ENCODE measurements at places on chromosomes 7 and 10. TPM values are rescaled to one million over a fixed set of nuclear protein-coding genes. Genes with fewer than 3 reads are reported as not detected.

STYXL1 gene
- total RNA-seq = 31.1 TPM

SEPTIN7 gene
- 299 TPM for total RNA-seq

SYT15 gene
- 0.21 TPM for total RNA-seq

PLAU gene
- 29.0 TPM for total RNA-seq

GRM3 gene
- not detected for total RNA-seq

ZNF438 gene
- total RNA-seq = 6.5 TPM

RNLS gene
- 7.1 TPM for total RNA-seq

FBXL13 gene
- 0.73 TPM for total RNA-seq

ATRNL1 gene
- total RNA-seq = 0.07 TPM

CACNB2 gene
- total RNA-seq = not detected

PRKG1 gene
- total RNA-seq = 1.3 TPM

NKX2-3 gene
- 0.07 TPM for total RNA-seq

LIPK gene
- total RNA-seq = not detected

SPOCK2 gene
- total RNA-seq = 0.20 TPM
